ENCODE measurements at places on chromosomes 7 and 10.

DNA sequence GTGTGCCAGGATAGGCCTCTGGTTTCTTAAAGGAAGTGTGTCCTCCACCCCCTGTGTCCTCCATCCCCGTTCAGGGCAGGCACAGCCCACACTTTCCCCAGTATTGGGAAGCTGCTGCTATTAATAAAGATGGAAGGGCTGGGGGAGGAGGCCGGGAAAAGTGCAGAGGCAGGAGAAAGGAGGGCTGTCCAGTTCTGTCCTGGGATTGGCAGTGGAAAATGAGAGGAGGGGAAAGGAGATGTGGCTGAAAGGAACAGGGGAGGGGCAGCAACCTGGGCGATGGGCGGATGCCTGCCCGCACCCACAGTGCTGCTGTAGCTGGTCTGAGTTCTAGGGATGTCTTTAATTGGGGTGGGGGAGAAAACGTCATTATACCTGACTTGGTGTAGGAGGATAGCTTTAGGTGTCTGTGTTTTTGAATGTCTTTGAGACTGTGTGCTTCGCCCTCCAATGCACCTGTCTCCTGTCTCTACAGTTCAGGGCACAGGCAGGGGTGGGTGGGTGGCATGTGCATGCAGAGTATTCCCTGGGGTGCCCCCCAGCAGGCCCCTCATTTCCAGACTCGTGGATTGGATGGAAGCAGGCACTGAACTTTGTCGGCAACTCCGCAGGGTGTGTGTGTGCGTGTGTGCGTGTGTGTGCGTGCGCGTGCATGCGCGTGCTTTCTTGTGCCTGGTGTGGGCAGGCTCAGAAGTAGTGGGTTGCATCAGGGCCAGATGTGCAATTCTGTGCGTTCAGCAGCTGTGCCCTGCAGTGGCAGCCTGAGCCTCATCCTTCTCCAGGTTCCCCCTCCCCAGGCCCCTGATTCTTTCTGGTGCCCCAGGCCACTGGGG lies 2.5 kb downstream of the TRIM8 start:
- no peak for DNase-seq

GRCh38 chr7:140972876-140973829 lies 41.6 kb downstream of the MRPS33 start:
- no peak for DNase-seq

- no peak for DNase-seq
Observed at GRCh38 chr10:27607591-27607990, 103.5 kb downstream of the RAB18 start.

DNA sequence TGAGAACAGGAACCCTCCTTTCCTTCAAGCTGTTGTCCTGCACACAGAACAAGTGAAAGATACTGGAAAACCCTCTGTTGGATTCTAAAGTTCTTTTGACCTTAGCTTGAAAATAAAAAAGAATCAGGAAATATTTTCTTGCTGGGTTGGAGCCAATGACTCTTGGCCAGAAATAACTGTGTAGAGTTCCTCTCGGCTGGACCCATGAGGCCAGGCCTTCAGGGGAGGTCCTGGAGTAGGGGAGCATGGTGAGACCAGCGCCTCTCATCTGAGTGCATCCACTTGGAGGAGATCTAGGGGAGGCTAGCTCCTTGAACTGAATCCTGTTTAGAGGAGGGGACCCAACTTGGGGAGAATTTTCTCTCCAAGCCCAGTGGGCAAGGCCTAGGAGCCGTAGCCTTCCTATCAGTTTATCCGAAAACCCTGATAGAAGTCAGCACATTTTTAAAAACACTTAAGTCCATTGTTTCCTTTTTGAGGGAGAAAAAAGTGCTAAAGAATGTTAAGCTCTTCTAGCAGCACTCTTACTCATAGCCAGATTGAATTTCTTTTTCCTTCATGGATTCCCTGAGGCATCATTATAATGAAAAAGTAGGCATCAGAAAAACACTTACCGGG lies 635.7 kb upstream of the ANKRD30A start:
- no peak for DNase-seq

DNA sequence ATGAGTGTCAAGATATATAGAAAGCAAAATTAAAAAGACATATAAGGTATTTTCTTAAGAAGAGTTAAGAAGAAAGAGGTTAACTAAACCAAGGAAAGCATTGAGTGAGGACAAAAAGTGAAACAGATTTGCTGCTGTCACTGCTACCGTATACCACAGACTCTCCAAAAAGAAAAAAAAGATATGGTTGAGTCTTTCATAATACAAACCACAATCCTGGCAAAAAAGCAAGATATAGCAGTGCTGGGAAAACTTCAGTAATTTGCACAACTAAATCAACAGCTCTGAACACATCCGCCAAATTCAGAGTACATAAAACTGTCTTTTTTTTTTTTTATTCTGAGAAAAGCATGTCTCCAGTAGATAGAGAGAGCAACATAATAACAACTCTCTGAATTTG lies 114.7 kb downstream of the ETV1 start:
- DNase-seq = no peak

DNA sequence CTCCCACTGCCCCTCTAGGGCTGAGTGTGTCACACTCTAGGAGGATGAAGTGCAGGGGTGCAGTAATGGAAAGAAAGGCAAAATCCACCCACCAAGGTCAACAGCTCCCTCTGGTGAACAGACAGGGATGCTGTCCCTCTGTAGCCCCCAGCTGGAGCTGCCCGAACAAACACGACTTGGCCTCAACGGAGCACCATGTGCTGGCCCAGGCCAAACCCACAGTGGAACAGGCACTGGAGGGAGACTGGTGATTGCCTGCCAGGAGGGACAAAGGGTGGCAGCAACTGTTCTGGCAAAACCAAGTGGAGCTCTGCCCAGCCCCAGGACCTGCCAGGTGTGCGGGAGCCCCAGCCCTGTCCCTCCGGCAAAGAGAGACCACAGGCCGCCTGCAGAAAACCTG lies 20.7 kb downstream of the PDIA4 start:
- peak; percentile 54 for DNase-seq

- no peak for DNase-seq
Observed at GRCh38 chr10:82543631-82544030, 668.6 kb downstream of the NRG3 start.

GRCh38 chr10:110457851-110458250 lies 39.9 kb upstream of the DUSP5 start:
- DNase-seq = no peak

DNA sequence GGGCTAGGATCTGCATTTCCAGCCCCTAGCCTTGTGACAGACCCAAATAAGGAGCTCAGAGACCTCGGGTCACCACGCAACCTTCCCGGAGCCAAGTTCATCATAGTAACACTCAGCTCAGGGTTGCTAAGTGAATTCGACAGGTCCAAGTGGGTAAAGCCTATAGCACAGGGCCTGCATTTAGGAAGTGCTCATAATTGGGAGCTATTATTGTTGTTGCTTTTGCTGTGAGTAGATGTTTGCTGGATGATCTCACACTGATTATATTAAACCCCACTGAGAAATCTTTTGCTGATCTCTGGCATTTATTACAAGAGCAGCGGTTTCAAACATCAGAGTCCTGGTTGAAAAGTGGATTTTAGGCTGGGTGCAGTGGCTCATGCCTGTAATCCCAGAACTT lies 20.3 kb upstream of the SAR1A start:
- DNase-seq = no peak

GRCh38 chr10:80122110-80122710 lies 10.3 kb upstream of the PLAC9 start:
- no peak for DNase-seq

DNA sequence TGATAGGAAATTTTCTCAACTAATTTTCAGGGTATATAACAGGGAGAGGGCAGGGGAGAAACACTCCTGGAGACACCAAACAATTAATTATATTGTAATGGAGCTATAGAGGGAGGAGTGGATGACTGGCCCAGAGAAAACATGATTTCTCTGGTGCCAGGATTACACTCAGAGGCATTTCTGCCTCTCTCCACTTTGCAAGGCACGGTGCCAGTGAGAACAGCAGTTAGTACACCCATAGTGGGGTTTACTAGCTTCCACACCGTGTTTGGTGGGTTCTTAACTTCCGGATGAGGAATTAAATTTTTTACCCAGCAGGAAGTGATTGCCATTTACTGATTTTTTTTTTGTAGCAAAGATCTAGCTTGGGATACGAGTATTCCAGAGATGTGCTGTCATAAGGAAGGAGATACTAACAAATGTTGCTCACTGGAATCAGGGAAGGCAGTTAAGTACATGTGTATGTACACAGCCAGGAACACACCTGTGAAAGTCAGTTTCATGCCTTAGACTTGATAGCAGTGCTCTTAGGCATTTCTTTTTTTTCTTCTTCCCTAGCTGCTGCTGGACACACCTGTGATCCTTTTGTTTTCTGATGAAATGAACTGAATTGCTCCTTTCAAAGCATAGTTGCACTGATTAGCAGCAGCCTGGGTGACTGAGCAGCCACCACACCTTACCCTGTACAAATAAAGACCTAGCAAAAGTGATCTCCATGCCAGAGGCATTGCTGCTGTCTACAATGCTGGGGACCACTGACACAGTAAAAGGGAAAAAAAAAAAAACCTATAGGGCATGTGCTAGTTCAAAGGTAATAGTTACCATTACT lies 58.1 kb downstream of the POLL start:
- DNase-seq = no peak

DNA sequence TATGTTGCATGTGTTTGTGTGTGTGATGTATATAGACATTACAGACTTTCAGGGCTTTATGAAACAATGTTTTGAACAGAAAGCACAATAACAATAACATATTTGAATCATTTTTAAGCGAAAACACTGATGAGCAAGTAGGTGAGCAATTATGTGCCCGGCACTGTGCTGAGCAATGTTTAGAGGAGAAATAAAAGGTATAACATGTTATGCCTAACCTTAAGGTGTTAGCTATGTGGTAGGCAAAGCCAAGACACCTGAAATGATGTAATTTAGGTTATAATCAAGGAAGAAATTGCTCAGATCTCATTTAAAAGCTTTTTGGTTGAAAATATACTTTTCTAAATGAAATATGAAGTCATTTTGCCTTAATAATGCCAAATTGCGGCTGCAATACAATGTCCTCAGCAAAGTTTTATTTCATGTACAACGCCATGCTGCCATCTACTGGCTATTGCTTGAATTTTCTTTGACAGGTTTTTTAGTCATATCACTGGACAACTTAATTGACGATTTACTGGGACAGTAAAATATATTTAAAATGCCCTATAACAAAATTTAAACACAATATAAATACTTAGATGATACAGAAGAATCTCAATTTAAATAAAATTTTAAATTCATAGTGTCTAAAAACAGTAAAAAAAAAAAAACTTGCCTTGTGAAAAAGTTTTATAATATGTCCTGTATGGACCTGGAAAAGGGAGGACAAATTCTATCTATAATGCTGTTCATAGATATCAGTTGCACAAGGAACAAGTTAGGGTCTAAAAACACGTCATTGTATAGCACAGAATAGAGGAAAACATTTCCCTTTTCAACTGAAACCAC lies 131.1 kb upstream of the CDK1 start:
- DNase-seq = peak; percentile 35

GRCh38 chr10:50421026-50421719 lies 169.9 kb upstream of the ASAH2 start:
- peak; percentile 45 for DNase-seq

DNA sequence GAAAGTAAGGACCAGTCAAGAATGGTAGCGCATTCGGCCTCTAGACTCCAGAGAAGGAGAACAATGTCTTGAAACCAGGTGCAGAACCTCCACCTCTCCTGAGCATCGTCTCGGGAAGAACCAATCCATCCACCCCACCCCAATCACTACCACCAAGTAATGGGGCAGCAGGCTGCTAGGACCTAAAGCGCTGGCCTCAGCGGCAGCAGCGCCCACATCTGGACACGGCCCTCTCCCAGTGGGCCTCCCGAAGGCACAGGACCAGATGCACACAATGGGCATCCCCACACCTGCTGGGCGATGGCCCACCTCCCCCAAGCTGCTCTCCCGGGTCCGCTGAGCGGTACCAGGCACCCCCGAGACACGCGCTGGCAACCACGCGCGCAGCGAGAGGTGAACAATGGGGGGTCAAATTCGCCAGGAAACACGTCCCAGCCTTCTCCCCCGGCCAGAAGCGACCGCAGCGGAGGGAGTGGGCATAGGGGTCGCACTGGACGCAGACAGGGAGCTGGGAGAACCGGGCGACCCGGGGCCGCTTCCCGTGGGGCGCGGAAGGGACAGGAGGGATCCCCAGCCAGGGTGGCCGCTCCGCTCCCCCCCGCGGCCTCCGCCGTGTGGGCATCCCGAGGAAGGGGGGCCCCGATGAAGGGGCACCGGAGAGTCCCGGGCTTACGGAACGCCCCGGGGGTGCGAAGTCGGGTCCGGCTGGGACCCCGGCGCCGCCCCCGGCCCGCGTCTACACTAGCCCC lies 506 bp downstream of the CTTNBP2 start:
- peak; percentile 20 for DNase-seq

DNA sequence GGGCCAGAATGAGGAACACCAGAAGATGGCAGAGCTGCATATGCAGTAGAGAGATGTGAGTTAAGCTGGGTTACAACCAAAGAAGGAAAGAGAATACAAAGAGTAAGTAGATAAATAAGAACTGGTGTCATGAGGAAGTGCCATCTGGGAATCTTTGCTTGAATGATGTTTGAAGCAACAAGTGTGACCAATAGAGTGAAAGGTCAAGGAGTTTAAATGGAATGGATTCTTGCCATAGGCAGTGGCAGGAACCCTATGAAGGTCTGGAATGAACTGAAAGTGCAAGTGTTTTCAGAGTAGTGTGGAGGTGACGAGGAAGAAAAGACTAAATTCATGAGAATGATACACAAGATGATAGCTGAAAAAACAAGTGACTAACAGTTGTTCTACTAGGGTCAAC lies 21.6 kb downstream of the MEST start:
- DNase-seq = no peak

- no peak for DNase-seq
Observed at GRCh38 chr7:91397096-91397495, 132.9 kb downstream of the FZD1 start.
